ENCODE measurements at places on chromosomes 1 and 21.
A peak's percentile ranks its signal among the peaks of the same experiment; 100 is the strongest.

DNA sequence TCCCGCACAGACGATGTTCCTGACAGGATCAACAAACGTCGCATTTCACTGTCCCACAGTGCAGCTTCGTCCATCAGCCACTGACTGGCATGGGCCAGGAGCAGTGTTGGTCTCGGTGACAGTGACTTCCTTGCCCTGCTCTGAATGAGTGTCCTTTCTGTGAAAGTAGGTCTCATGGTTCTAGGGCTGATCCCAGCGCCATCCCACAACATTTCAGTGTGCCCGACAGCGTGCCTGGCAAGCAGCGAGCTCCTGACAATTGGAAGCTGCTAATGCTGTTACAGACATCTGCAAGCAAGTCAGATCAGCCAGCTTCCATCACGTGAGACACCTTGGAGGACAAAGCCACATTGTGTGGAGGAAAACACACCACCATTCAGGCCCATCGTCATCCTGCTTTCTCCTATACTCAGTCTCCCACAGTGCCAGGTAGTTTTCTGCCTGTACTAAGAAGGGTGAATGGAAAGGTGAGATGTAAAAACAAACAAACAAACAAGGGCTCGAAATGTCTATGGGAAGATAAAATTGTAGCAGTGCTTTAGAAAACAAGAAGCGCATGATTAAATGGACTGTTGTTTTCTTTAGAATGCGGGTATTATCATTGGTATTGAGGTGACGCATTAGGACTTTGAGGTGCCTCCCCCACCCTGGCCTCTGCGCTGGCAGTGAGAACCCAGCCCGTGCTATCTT lies 21.9 kb downstream of the ERRFI1 start:
- DNase-seq: no peak

DNA sequence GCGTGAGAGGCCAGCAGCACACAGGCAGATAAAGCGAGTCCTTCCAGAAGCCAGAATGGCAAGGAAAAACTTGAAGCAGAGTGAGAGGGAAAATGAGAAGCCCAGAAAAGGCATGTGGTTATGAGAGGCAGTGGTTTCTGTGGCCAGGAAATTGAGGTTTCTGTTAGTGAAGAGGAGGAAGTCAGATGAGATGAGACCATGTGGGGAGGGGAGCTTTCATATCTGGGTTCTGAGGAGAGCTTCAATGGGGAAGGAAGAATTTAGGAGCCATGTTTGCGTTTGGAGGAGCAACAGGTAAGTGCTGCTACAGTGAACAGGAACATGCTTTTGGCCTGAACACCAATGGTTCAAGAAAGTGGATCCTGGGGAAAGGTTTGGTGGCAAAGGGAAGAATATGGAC lies 6.1 kb upstream of the CD1A start:
- DNase-seq: peak; percentile 47

DNA sequence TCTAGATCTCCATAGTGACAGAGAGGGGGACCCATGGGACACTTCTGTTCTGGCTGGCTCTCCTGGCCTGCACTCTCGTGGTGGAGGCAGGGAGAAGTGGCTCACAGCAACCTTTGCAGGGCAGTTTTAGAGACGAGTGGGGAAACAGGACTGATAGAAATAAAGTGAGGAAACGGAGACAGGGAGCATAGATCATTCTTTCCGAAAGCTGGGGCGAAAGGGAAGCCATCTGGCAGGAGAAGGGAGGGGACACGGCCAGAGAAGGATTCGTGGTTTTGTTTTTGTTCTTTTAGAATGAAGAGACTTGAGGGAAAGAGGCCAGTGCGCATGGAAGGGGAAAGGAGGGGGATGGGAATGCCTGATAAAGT lies 3.5 kb downstream of the TIE1 start:
- no peak for DNase-seq

DNA sequence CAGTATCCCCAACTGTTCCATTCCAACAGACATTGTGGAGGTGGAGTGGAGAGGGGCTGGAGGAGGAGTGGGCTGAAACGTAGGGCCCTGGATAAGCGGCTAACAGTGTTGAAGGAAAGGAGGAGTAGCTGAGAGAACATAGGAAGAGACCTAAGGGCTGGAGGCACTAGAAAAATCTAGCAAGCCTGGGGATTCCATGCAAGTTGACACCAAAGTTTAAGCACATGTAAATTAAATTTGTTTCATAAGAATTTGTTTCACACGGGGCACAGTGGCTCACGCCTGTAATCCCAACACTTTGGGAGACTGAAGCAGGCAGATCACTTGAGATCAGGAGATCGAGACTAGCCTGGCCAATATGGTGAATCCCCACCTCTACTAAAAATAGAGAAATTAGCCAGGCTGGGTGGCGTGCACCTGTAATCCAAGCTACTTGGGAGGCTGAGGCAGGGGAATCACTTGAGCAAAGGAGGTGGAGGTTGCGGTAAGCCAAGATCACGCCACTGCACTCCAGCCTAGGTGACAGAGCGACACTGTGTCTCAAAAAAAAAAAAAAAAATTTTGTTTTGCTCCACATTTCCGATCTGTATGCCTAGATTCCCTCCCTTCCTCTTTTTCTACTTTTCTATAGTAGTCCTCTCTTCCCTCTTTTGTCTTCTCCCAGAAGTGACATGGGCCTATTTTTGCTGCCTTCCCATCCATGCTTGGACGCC lies 530 bp upstream of the CD244 start:
- no peak for DNase-seq

GRCh38 chr1:38690790-38691449 lies 168.7 kb downstream of the RRAGC start:
- DNase-seq: no peak

DNA sequence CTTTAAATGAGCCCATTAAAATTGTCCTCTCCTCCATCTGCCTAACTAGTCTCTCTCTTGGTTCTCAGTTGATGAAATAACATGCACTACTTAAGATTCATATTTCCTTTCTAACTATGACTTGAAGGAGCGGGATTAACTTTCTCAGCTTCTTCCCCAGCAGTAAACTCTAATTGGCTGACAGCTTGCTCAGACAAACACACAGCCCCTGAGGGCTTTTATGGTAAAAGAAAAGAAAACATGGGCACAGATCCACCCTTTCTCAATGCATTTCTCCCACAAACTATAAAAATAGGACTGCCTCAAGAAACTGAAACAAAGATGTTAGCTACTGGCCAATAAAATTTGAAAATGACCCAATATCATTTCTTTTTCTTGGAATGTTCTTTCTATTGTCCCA lies 703.1 kb downstream of the ADGRL2 start:
- DNase-seq: no peak

DNA sequence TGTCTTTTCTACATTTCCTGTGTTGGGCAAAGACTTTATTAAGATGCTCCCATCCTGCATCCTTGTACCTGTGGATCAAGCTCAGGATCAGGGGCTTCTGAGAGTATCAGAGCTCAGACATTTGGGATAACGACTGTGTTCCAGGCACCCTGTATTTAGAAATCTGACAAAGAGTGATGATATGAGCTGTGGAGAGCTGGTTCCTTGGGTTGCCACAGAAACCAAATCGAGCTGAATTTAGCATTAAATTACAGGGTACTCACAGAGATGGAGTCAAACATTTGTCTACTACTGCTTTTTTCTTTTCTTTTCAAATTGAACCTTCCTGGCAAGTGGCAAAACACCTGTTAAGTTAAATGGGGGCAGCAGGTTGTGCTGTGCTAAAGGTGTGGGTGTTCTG lies 110.6 kb downstream of the XCL2 start:
- no peak for DNase-seq

GRCh38 chr21:19609611-19610010 lies 1206.0 kb upstream of the TMPRSS15 start:
- no peak for DNase-seq

- no peak for DNase-seq
Observed at GRCh38 chr1:85125891-85126290, 74.9 kb downstream of the SYDE2 start.

GRCh38 chr1:181062836-181063428 lies 25.6 kb upstream of the IER5 start:
- DNase-seq: peak; percentile 49

DNA sequence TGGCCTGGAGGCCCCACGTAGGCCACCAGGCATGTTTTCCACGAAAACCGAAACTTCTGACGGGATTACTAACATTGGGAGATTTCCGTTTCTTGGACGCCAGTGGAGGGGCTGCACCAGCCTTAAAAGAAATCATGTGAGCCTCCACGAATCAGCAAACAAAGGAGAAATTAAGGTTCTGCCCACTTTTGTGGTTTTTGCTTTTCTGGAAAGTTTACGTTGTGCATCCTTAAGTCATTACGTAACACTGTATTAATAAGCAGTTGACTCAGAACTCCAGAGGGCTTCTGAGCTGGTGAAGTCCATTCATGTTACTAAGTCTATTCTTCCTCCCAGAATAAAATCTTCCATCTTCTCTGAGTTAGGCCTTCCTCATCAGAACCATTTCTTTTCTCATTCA lies 168.5 kb downstream of the PSMG1 start:
- DNase-seq: no peak

DNA sequence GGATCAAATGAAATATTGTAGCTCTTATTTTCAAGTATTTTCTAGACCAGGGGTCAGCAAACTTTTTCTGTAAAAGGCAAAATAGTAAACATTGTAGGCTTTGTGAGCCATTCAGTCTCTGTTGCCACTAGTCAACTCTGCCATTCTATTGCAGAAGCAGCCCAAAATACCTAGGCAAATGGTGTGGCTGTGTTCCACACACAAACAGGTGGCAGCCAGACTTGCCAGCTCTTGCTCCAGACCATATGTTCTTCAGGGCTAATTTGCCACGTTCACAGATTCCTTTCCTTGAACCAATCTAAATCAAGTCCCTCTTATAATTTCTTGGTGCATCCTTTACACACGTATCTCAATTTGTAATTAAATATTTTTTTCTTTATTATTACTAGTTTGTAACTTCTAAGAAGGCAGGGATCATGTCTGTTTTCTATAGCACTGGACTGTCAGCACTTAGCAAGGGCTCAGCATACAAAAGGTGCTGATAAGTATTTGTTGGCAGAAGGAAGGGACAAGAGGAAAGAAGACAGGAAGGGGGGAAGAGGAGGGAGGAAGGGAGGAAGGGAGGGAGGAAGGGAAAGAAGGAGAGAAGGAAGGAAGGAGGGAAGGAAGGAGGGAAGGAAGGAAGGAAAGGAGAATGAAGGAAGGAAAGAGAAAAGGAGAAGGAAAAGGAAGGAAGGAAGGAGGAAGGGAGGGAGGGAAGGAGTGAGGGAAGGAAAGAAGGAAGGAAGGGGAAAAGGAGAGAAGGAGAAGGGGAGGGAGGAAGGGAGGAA lies 106.5 kb upstream of the EDEM3 start:
- no peak for DNase-seq

DNA sequence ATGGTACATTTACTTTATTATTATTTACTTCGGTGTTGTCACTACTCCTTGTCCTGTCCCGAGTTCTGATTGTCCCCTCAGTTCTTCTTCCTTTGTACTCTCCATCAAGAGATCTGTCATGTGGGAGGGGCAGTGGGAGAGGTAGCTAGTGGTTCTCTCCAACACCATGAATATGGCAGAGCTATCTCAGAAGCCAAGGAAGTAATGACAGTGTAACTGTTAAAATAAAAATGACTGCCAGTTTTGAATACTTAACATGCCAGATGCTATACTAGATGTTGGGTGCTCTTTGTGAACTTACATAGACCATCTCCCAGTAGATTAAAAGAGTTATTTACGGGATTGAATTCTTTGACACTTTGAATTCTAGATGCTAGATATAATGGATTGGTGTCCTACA lies 28.6 kb downstream of the IVNS1ABP start:
- DNase-seq: no peak

GRCh38 chr1:101148980-101149379 lies 87.8 kb upstream of the S1PR1 start:
- DNase-seq: no peak

All from CD4-positive, alpha-beta T cell treated with Interleukin-1 beta for 1 hour (primary cell).